DMS53 (cell line): ENCODE measurements at places on chromosomes 6 and 20.

DNA sequence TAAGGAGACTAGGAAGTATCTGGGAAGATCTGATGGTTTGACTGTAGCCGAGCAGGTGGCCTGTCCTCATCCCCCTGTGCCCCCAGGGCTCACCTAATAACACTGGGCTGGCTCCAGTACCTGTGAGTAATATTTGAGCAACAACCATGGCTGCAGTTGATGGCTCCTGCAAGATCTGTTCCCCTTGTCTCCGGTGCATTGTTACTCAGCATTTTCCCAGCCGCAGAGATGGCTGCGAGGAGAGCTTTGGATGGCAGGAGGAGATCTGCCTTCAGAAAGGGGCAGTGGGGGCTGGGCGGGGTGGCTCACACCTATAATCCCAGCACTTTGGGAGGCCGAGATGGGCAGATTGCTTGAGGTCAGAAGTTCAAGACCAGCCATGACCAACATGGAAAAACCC lies 39.3 kb downstream of the PTK7 start:
- no peak for DNase-seq

DNA sequence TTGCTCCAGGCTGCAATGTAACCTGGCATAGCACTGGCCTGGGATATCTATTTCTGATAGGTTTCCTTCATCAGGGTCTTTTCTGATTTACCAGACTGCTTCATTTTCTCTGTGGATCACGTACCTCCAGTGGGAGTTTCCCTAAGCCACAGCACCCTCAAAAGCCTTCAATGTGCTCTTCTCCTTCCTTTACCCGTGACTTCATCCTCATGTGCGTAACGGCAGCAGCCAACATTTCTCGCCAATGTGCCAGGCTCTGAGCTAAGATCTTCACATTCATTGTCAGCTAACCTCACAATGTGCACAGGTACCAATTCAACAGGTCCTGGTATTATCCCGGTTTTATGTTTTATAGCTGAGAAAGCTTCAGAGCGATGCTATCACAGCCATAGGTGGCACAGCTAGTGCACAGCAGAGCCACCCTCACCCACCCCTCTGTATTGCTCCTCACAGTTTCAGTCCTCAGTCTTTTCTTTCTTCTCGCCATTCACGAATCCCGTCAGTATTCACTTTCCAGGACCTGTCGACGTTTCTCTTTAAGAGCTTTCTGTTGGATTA lies 58.2 kb downstream of the TNFAIP3 start:
- no peak for DNase-seq

GRCh38 chr6:4401408-4402368 lies 266.3 kb upstream of the ECI2 start:
- DNase-seq, result no peak

DNA sequence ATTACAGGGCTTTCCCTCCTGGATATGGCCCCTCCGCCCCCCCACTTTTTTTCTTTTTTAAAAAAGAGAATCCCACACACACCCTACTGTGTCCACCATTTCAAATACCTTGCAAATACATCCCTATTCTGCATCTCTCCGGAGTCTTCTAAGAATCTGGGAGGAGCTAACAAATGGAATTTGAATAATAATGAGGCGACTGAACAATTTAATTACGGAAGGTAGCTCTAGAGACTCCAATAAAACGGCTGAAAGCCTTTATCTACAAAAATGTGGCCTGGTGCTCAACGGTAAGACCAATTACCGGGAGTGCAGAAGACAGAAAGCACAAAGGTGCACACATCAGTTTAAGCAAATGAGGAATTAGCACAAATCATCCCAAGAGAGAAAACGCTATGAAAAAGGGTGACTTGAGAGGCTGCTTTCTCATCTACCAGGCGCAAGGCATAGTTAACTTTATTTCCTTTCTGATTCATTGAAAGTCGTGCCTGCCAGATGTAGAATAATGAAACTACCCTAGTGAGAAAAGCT lies 1.8 kb downstream of the RRAGD start:
- DNase-seq, result no peak

DNA sequence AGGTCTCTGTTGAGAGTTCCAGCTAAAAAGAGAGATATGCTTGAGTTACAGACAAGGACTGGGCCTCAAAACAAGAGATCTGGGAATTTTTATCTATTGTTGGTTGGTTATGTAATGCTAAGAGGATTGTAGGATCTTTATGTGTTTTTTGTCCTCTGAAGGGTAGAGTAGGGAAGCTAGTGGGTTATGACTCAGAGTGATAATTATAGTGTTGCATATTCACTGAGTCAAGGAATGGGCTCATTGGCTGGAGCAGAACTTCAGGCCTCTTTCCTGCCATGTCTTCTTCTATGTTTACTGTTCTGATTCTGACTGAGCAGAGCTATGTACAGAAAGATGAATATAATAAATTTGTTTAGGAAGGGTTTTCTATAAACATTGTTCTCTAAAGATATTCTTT lies 66.1 kb upstream of the NOX3 start:
- DNase-seq, result peak; percentile 10

- DNase-seq, result no peak
Measured at GRCh38 chr6:129189266-129189665, 306.3 kb downstream of the LAMA2 start.

- peak; percentile 69 for DNase-seq
Measured at GRCh38 chr20:22379472-22379871, 204.9 kb downstream of the FOXA2 start.

GRCh38 chr20:49859807-49860206 lies 47.2 kb downstream of the SLC9A8 start:
- DNase-seq, result no peak

- no peak for DNase-seq
Measured at GRCh38 chr6:37521674-37522073, 22.0 kb upstream of the CCDC167 start.

- DNase-seq, result no peak
Measured at GRCh38 chr20:33629533-33629932, 32.6 kb upstream of the C20orf144 start.

- no peak for DNase-seq
Measured at GRCh38 chr20:55009066-55009465, 533.7 kb downstream of the DOK5 start.

DNA sequence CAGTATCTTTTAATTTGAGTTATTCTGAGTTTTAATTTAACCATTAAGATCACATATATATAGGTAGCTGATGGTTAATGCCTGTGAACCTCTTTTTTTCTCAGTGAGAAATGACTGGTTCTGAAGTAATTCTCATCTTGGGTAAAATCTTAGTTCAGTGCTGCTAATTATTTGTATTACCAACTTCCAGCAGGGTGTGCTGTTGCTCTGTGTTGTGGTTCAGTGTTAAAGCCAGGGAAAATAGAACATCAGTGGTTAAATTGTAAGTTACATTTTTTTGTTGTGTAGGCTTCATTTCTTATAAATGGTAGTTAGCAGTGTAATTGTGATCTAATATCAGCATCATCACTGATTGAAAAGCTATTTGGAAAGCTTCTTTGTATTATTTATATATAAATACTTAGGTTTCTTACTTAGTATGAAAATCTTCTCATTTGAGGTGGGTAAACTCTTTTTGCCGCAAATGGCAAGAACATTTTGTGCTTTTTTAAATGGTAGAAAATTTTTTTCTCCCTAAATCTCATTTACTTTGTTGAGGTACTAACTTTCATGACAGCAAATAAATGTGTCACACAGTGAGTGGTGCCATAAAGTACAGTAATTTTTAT lies 43.7 kb downstream of the CDC5L start:
- DNase-seq, result peak; percentile 69

DNA sequence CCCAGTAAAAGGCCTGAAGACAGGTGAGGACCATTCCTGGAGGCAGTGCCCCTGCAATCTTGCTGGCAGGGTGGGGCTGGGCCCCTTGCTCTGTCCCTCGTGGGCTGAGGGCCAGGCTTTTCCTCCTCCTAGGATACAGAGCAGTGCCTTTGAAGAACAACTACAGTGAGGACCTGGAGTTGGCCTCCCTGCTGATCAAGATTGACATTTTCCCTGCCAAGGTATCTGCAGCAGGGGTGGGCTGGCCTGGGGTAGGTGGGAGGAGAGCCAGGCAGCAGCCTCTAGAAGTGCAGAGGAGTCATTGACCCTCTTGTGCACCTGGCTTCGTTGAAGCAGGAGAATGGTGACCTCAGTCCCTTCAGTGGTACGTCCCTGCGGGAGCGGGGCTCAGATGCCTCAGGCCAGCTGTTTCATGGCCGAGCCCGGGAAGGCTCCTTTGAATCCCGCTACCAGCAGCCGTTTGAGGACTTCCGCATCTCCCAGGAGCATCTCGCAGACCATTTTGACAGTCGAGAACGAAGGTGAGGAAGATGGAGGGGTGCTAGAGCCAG lies 36.5 kb downstream of the PLCG1 start:
- no peak for DNase-seq

- DNase-seq, result no peak
Measured at GRCh38 chr20:15257569-15257870, 920.1 kb upstream of the FLRT3 start.

DNA sequence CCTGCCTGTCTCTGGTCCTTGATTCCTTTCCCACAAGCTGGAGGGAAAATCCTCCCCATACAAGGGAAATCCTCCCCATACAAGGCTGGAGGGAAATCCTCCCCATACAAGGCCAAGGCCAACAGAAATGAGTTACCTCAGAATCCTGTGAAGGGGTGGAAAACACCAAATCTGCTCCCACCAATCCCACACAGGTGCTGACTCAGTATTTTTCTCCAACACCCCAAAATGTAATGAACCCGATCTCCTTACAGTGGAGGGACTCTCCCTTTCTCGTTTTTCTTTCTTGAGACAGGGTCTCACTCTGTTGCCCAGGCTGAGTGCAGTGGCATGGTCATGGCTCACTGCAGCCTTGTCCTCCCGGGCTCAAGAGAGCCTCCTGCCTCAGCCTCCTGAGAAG lies 6.3 kb downstream of the SNHG17 start:
- no peak for DNase-seq

DNA sequence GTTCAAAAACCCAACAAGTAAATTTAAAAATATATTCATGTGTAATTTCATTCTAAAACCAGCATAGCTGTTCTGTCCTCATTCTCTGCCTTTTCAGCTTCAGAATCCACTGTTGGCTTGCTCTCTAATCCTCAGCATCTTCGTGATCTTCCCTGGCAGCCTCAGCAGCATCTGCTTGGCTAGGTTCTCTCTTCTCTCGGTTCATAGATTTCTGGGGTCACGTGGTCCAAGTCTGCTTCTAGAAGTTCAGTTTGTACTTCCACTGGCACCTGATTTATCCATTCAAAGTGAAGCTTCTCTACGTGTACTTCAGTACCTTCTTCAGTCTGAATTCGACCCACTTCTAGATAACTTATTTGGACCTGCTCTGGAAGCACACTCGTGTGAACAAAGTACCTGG lies 245.7 kb downstream of the EPM2A start:
- no peak for DNase-seq

GRCh38 chr20:44858606-44859360 lies 26.7 kb upstream of the YWHAB start:
- DNase-seq, result peak; percentile 44

- DNase-seq, result no peak
Measured at GRCh38 chr20:44702776-44703175, 12.4 kb upstream of the CCN5 start.

GRCh38 chr20:45140836-45141235 lies 16.6 kb upstream of the WFDC12 start:
- no peak for DNase-seq

GRCh38 chr6:33143113-33143770 lies 49.0 kb downstream of the COL11A2 start:
- DNase-seq, result no peak

DNA sequence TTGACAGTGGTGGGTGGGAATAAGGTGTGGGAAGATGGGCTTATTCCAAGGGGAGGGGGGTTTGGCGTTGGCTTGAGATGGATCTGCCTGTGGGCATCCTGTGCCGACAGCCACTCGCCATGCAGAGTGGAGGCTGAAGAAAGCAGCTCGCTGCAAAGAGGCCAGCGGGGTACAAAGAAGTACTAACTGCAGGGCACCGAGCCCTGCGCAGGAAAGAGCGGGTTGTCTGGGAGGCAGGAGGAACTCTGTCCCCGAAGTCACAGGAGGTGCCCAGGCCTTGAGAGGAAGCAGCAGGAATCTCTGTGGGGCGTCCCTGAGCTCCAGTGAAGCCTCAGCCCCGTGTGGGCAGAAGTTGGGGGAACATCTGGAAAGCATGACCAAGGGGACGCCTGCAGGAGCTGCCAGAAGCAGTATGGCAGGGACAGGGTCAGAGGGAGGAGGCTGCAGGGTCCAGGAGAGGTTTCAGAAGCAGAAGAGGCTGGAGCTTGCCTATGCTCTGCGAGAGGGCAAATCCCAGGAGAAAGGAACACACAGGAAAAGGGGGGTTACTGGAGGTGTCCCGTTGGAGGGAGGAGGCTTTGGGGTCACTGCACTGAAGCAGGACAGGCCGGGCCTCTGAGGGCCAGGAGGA lies 77.2 kb downstream of the THBS2 start:
- DNase-seq, result no peak

- no peak for DNase-seq
Measured at GRCh38 chr20:39298121-39298520, 336.0 kb downstream of the DHX35 start.

- peak; percentile 23 for DNase-seq
Measured at GRCh38 chr20:32563311-32564272, 21.5 kb downstream of the NOL4L start.

DNA sequence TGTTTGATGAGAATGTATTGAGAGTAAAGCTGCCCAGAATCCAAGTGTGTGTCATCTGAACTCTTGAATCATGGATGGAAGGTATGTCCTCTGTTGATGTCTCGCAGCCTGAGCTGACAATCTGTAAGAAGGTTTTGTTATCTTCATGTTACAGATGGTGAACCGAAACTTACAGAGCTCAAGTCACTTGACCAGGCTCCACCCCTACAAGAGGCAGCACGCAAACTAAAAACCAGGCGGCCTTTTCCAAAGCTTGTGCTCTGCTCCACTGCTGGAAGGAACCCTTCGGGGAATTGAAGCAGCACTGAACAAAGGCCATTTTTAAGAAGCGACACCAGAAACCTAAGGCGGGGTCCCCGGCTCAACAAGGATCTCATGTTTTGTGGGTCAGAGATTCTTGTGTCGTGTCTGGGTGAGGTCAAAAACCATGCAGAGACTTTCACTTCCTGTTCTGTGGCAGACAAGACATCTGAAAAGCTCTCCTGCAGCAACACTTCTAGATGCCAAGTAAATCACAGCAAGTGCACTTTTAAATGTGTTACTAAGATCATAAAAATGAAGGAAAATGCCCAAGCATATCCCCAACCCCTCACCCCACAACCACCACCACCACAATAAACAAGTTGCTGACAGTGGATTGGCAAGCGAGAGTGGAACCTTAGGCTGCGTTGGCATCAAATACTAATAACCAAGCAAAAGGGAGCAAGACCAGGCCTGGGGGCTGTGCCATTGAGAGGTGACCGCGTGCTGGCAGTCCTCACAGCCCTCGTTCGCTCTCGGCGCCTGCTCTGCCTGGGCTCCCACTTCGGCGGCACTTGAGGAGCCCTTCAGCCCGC lies 27.3 kb downstream of the NQO2 start:
- no peak for DNase-seq

GRCh38 chr20:36336954-36337704 lies 31.0 kb downstream of the DLGAP4 start:
- no peak for DNase-seq
